ENCODE measurements at places on chromosomes 3 and 15.

DNA sequence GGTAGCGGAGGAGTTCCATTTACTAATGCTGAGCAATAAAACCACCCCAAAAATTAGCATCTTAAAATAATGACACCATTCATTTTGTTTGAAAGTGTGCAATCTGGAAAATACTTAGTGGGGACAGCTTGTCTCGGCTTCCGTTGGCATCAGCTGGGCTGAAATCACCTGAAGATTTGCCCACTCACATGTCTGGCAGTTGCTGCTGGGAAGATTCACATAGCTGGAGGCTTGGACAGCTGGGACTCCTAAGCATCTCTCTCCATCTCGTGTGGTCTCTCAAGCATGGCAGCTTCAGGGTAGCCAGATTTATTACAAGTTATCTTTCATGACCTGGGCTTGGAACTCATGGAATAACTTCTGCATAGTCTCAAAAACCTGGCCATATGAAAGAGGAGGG, 38.4 kb upstream of the BFSP2 start:
- no peak for DNase-seq

GRCh38 chr3:62325896-62326295, 47.5 kb downstream of the FEZF2 start:
- no peak for DNase-seq

- no peak for DNase-seq
Observed at GRCh38 chr3:67076607-67077006, 78.5 kb downstream of the KBTBD8 start.

- no peak for DNase-seq
Observed at GRCh38 chr3:4413467-4413866, 53.6 kb downstream of the SUMF1 start.

GRCh38 chr3:46575577-46576222, 9.6 kb upstream of the LRRC2 start:
- no peak for DNase-seq

DNA sequence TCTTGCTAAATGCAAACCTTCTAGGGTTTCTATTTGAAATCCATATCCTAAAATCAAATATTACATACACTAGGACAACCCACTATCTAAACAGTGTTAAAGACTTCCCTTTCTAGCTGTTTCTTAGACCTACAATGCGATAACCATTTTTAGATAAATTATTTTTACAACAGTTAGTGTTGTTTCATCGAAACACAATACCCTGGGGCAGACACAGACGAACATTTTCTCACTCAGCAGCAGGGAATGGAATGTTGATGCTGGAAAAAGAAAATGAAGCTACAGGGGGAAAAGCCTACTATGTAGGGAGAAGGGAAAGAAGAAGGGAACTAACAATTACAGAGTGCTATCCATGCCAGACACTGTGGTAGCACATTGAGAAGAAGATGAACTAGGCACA, 6.0 kb upstream of the HERC1 start:
- DNase-seq, result no peak

- no peak for DNase-seq
Observed at GRCh38 chr15:35680951-35681350, 135.0 kb upstream of the DPH6 start.

GRCh38 chr3:52073490-52073889, 17.1 kb upstream of the DUSP7 start:
- no peak for DNase-seq

DNA sequence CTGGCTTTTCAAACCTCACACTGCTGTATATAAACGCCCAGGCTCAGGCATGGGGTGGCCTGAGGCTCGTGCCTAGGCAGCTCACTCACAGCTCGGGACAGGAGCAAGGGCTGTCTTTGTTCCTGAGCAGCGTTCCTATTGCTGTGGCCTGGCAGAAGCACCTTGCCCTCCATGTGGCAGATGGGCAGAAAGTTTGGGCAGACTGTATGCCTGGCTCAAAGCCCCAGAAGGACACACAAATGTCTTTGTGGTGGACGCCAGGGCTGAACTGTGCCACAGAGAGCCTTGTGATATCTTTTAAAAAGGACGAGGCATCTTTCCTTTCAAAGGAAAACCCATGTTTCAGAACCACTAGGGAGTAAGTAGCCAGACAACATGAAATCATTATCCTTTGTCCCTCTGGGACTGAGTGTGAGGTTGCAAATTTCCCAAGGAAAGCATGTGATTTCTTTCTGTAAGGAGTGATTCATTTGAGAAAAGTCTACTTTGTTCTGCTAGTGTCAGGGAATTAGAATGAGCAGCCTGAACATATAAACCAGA, 29.3 kb upstream of the UBE2E1 start:
- DNase-seq, result no peak

DNA sequence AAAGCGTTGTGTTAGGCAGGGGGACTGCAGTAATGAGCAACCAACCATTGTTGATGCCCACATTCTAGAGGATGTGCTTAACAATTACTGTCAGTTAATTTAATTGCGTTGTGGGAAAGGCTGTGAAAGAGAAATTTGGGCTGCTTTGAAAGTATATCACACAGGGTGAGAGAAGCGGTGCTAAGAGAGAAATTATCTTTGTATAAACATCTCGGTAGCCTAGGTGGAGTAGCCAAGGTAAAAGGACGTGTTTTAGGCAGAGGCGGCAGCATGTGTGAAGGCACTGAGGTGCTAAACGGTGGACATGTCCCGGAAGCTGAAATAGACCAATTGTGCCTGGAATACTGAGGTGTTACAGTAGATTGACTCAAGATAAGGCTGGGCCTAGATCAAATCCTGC, 71.9 kb downstream of the UBE2E2 start:
- DNase-seq, result no peak

- DNase-seq, result no peak
Observed at GRCh38 chr3:42403737-42404136, 6.7 kb downstream of the LYZL4 start.

GRCh38 chr3:18680758-18681157, 255.6 kb upstream of the SATB1 start:
- DNase-seq, result no peak

DNA sequence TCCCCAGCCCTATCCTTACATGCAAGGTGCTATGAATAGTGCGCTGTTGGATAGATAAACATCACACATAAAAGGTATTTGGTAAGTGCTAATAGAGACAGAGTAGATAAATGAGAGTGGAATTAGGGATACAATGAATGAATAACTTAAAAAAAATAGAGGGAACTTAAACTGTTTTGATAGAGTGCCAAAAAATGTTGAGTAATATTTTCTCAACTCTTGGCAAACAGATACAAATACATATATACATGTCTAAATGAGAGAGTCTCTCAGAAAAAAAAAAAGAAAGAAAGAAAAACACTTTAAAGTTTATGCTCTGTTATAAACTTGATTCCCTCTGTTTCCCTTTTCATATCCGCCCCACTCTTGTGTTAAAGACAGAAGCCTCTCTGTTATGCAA, 667.4 kb downstream of the ROBO2 start:
- no peak for DNase-seq

- no peak for DNase-seq
Observed at GRCh38 chr15:77768521-77769078, 135.9 kb upstream of the LINGO1 start.

GRCh38 chr3:42184651-42185443, 81.1 kb downstream of the CCK start:
- no peak for DNase-seq

- DNase-seq, result no peak
Observed at GRCh38 chr15:66704019-66704802, 2.2 kb downstream of the SMAD6 start.

GRCh38 chr3:25056803-25057351, 371.2 kb upstream of the RARB start:
- no peak for DNase-seq

DNA sequence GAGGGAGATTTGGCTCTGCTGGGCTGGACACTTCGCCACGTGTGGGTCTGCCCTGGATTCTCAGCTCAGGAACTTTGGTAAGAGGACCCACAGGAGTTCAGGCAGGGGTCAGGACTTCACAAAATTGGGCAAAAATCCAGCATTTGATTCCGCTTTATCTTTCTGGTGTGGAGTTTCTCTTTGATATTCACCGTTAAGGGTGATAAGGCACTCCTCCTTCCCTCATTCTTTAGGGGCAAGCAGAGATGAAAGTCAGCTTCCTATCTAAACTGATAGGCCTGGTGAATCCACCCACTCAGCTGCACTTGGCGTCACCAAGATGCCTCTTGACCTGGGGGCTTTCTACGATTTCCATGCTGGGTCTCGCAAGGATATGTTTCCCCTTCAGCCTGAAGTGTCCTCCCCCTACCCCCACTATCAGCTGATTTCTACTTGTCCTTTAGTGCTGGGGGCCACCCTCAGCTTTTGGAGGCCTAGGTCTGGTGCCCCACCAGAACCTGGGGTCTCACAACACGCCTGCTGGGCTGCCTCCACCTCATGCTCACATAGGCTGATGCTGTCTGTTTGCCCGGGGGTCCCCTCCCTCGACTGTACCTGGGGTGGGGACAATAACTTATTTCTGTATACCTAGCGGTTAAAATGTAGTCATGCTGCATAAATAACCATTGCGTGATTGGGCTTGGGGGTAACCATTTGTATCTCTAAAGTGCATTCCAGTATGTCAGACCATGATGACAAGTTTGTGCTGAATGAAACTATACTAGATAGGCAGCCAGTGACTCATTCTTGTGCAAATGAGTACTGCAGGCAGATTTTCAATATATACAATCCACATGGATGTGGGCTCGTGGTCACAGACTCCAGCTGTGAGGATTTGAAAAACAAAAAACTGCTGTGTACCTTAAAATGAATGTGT, 248.3 kb downstream of the ADAMTS17 start:
- DNase-seq, result no peak

- DNase-seq, result no peak
Observed at GRCh38 chr3:17755836-17756235, 13.4 kb upstream of the TBC1D5 start.

GRCh38 chr3:154089421-154090420, 31.5 kb upstream of the ARHGEF26 start:
- no peak for DNase-seq

GRCh38 chr3:188338086-188338485, 184.1 kb downstream of the LPP start:
- no peak for DNase-seq

DNA sequence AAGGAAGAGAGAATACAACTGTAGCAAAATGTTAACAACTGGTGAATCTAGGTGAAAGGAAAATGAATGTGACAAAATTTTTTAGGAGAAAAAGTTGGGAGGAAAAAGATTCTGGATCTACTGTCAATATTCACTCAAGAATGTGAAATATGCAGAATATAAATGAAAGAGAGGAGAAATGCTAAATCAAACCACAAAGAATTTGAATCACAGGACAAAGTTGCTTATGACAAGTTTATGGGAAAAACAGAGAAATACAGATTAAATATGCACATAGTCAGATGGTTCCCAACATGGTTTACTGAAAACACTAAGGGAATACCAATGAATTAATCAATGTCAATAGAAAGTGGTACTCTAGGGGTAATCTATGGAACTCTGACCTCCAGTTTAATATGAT, 27.6 kb downstream of the C3orf33 start:
- DNase-seq, result no peak

DNA sequence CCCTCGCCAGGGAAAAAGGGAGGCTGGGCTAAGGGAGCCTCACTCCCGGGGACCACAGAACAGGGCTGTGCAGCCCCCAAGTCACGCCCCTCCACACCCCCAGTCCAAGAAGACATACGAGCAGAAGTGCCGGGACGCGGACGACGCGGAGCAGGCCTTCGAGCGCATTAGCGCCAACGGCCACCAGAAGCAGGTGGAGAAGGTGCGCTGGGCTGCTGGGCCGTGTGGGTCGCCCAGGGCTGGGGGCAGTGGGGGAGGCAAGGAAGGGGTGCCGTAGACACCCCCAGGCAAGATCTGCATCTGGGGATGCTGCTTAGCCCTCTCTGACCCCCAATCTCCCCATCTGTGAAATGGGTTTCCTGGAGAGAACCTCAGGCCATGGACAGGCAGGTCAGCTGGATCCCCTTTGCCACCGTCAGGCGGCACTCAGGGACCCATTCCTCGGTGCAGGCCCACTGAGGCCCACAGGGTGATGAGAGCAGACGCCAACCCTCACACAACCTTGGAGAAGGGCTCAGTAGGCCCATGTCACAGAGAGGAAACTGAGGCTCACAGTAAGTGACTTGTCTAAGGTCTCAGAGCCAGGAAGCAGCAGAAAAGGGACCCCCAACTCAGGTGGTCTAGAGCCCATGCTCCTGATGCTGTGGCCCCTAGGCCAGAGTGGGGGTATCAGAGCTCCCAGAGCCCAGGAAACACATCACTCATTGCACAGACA, 33.7 kb downstream of the PSTPIP1 start:
- no peak for DNase-seq

GRCh38 chr3:106114220-106114619, 245.4 kb upstream of the CBLB start:
- DNase-seq, result no peak

- no peak for DNase-seq
Observed at GRCh38 chr15:68384451-68385239, 47.3 kb downstream of the ITGA11 start.

- no peak for DNase-seq
Observed at GRCh38 chr3:173796405-173796804, 398.9 kb downstream of the NLGN1 start.

DNA sequence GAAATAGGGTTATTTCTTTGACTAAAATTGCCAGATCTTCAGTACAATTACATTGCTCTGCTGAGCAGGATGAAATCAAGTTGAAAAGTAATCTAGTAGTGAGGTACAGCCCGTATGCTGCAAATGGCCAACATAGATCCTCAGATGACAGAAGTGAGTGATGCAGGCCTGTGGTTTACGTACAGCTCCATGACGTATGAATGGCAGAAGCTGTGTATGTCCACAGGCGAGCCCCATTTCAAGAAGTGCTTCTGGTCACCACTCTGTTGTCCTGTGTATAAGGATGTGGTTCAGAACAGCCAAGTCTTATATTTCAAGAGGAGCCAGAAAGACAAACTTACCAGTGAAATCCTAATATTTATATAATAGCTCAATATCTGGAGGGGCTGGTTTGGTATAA, 9.2 kb downstream of the CD86 start:
- no peak for DNase-seq

GRCh38 chr15:43325039-43325684, 5.2 kb downstream of the LCMT2 start:
- DNase-seq, result no peak

DNA sequence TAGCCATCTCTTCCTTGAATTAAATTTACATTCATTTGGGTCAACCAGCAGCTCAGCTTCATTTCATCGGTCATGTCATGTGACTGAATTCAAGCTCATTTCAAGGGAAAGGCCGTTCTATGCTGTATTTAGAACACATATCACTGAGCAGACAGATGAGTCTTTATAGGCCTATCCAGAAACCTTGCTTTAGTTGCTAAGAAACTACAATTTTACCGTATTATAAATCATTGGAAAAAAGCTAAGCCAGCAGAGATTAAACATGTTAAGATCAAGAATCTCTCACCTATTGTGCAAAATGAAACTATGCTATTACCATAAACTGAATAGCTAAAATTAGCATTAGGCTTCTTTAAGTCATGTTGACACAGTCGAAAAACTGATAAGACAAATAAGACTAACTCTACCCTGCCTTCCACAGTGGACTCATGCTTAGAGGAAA, 2.2 kb downstream of the NPTN start:
- DNase-seq, result no peak

- no peak for DNase-seq
Observed at GRCh38 chr3:134618478-134619300, 32.1 kb downstream of the KY start.

- DNase-seq, result no peak
Observed at GRCh38 chr3:178517665-178518334, 18.4 kb upstream of the KCNMB2 start.
